Kidney epithelial cell (primary cell): ENCODE measurements at places on chromosomes 13 and 19. TPM values are rescaled to one million over a fixed set of nuclear protein-coding genes. Genes with fewer than 3 reads are reported as not detected.

- no peak for DNase-seq
Observed at GRCh38 chr13:60583196-60583888, 186.3 kb downstream of the TDRD3 start.

DNA sequence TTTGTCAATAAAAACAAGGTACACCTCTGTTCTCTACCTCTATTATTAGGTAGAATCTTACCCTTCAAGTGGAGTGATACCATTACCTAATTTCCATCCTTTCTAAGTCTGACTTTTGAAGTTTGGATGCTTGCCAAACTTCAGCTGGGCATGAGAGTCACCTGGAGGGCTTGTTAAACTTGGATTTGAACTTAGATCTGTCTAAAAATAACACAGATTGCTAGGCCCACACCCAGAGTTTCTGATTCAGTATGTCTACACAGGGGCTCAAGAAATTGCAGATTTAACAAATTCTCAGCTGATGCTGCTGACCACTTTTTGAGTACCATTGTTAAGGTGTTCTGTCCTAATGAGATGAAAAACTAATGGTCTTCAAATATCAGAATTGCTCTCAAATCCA, 512.2 kb downstream of the LMO7 start:
- no peak for DNase-seq

DNA sequence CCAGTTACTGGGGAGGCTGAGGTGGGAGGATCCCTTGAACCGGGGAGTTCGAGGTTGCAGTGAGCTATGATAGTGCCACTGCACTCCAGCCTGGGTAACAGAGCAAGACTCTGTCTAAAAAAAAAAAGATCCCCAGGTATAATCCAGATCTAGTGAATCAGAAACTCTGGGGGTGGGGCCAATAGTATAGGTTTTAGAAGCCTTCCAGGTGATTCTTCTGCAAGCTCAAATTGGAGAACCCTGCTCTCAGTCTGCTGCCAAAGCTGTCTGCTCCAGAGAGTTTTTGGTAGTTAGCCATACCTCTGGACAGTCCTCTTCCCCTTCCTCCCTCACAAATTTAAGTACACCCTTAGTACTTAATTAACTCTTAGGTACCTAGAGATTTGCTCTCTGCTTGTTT, 28.0 kb downstream of the SERP2 start:
- no peak for DNase-seq

Gene ZNF226
- 11.2 and 26.8 TPM in 2 replicates for total RNA-seq

GRCh38 chr19:4976401-4977298, 7.7 kb downstream of the KDM4B start:
- DNase-seq = peak; percentile 64

GRCh38 chr19:15210323-15210781, 9.6 kb upstream of the NOTCH3 start:
- no peak for DNase-seq

GRCh38 chr13:90591260-90591926, 756.1 kb upstream of the MIR17HG start:
- DNase-seq = no peak

Gene PEG3
- total RNA-seq = 2.1 and 2.6 TPM in 2 replicates

DNA sequence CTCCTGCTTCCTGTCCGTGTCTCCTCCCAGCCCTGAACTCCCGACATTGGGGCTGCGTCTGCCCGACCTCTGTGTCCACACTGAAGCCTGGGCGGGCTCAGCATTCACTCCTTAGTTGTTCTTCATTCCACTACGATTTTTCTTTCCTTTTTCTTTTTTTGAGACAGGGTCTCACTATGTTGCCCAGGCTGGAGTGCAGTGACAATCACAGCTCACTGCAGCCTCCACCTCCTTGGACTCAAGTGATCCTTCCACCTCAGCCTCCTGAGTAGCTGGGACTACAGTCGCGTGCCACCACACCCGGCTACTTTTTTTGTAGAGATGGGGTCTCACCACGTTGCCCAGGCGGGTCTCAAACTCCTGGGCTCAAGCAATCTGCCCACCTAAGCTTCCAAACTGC, 23.5 kb upstream of the SIGLEC11 start:
- no peak for DNase-seq
